ENCODE measurements at places on chromosomes 3 and 15.

DNA sequence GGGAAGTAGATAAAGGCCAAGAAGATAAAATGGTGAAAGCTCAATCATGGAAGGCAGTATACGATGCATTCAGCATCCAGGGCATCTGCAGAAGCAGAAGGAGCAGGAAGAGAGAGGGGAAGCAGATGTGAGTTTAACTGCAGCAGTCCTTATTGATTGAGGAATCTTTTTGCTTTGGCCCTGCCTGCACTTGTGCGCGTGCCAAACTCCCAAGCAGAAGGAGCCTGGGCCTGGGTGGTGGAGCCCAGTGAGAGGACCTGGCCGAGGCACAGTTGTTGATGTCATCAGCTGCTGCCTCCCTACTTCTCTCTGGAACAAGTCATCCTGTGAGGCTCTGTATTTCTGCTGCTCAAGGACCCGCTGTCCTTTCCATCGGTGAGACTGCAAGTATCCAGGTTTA, 65.5 kb upstream of the ROPN1 start:
- DNase-seq, result no peak

DNA sequence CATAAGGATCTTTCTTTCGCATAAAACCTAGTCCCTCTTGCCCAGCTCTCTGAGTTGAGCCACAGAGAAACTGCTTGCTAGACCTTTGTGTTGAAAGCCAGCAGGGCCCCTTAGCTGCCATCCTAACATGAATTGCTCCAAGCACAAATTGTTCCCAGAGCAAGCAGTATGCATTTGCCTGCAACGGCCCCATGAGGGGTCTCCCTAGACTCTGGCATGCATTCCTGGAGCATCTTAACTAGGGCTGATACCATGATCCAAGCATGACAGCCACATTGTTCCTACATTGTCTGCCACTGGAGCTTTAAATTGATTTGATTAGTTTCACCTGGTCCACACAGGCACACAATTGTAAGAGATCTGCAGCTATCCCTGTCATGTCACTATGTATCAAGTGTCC, 428.1 kb downstream of the TAFA4 start:
- no peak for DNase-seq

- no peak for DNase-seq
Measured at GRCh38 chr3:139110072-139110830, 65.6 kb upstream of the PRR23C start.

DNA sequence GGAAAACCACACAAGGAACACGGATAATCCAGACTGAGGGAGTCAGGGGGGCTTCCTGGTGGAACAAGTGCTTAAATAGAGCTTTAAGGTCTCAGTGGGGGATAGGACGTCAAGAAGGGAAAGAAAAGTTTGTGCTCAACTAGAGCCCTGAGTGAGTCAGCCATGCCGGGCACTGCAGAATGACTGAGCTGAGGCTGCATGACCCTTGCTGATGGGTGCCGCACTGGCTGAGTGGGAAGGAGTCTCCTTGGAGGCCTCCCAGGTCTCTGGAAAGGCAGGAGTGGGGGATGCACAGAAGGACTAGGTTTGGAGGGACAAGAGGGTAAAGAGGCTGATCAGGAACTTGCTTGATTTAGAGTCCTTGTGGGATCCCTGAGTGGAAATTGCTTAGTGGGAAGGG, 150.3 kb downstream of the RPLP1 start:
- no peak for DNase-seq

- no peak for DNase-seq
Measured at GRCh38 chr3:169044331-169045113, 619.0 kb downstream of the MECOM start.

DNA sequence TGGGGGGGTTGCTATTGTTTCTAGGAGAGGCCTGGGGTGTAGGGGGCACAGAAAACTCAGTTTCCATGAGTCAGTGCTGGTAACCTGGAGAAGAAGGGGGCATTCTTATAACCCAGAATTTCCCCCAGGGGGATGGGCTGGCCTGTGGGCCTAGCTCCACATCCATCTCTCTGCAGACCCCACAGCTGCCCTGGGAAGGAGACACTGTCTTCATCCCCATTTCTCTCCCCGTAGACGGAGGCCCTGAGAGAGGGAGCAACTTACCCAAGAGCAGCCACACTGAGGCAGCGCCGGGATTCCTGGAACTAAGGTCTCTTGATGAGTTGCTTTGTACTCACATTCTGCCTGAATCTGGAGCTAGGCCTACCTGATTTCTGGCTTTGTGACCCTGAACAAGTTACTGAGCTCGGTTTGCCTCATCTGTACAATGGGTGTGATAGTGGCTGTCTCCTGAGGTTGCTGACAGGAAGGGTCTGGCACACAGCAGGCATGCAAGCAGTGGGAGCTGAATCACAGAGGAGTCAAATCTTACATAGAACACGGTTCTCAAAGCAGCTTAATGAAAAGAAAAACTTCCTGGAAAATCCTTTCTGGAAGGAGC, 55.0 kb upstream of the LCTL start:
- no peak for DNase-seq

- DNase-seq, result no peak
Measured at GRCh38 chr3:4757575-4758248, 221.5 kb upstream of the BHLHE40 start.

GRCh38 chr15:88300089-88300488, 43.5 kb upstream of the NTRK3 start:
- DNase-seq, result no peak

GRCh38 chr3:120182613-120183511, 88.6 kb upstream of the GSK3B start:
- no peak for DNase-seq

DNA sequence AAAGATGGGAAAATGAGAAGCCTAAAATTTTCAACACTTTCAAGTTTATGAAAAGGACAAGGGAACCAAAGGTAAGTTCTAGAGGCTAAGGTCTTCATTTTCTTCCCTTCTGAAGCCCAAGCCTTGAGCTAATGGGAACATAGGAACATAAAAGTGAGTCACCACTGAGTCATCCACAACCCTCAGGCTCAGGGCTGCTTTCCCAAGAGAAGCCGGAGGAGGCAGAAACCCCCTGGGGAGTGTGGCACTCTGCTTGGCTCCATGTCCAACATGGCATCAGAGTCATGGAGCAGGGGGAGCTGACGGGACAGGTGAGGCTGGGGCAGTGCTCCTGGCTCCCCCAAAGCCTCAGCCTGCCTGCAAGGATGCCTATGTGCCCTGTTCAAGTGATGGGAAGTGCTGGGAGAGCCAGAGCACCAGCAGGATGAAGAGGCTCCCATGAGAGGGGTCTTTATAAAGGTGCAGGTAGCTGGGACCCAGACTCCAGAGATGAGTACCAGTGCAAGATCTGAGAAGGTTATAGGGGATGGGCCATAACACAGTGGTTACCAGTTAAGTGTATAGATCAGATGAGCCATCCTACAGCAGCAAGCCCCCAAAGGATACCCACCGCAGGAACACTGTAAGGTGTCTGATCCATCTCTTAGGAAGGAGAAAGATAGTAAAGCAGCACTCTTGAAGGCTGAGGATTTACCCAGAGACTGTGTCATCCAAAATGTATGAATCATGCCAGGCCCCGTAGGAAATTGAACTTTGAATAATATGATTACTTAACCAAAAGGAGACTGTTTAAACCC, 31.8 kb upstream of the RYR3 start:
- no peak for DNase-seq

GRCh38 chr3:38603731-38604131, 45.8 kb downstream of the SCN5A start:
- DNase-seq, result no peak

- DNase-seq, result no peak
Measured at GRCh38 chr15:50911001-50911400, 2.5 kb downstream of the AP4E1 start.

GRCh38 chr15:44971036-44971435, 14.5 kb downstream of the TERB2 start:
- DNase-seq, result no peak

DNA sequence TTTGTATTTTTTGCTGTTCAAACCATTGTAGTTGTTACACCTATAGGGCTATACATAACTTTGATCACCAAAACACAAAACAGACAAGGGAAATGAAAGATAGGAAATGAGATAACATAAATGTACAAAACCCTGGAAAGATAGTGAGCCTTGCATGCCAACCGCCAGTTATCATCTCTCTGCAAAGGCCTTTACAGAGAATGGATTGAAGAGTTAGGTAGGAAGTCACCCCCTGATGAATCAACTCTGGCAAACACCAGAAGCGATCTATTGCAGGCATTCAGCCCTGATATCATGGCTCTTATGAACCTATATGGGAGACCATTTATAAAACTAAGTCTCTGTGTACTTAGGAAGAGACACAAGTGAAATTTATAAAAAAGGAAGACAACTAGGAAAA, 588.0 kb downstream of the TUSC7 start:
- DNase-seq, result no peak

DNA sequence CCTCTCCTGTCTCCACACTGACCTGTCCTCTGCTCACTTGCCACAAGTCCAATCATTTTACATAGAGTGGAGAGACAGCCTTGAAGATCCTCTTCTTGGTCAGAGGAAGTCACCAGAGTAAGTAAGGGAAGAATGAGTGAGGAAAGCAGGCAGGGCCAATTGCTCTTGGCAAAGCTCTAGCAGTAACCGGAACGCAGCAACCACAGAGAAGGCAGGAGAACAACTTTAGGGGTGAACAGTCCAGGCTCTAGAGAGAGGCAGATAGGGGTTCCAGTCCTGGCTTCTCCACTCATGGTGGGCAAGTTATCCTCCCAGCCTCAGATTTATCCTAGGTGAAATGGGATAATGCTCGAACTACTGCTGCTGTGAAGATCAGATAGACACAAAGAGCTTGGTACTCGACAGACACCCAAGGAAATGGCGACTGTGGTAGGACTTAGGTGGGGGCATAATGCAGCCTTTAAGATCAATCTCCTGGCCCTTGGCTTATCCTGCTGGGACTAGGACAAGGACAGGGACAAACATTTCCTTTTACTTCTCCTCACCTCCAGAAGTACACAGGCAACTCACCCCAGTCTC, 1.2 kb upstream of the ADAMTSL3 start:
- DNase-seq, result no peak

DNA sequence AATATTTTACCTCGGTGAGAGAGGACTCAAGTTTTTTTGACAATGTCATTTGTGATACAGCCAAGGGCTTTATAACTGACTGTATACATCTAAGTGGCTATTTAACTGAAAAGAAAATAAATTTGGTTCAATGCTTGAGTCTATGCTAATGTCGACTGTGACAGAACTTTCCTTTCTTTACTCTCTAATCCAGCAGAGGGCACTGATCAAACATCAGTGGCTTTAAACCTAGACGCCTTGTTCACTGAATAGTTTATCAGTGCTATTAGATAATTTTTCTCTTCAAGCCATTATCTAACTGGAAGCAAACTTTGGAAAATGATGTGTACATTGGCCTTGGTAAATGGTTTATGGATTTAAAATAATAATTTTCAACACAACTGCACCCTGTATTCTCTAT, 285.1 kb downstream of the CHL1 start:
- no peak for DNase-seq

DNA sequence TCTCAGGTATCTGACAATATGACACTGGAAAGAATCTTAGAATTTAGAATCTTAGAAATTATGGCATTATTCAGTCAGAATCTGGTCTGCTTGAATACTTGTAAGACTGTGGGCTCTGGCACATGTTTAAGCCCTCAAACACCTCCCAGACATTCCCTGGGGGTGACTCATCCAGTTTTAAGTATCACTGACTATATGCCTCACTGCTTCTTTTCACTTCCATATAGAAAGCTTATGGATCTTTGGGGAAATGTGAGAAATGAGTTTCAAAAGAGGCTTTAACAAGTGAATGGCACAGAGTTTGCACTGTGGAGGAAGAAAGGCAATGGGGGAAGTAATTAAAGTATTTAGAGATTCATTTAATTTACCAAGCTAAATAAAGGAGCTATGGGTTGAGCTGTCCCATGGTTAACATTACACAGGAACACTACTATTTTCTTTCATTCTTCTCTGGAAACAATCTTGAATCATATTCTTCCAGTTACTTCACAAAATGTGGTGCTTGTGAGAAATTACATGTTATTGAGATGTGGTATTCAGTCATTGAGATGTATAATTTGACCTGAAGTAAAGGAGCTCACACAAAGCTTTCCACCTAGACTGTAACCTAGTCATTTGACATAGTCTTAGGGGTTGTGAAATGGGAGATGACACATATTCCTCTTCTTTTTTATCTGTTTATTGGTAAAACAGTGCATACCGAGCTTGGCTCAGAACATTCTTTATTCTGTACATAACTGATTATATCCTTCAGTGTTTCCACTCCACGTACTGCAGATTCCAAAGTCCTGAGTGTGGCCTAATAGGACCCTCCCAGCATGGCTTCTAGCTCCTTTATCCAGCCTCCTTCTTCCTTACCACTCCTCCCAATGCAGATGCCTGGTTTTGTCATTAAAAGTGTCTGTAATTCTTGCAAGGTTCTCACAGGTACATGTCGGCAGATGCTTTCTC, 544.6 kb upstream of the NECTIN3 start:
- no peak for DNase-seq

DNA sequence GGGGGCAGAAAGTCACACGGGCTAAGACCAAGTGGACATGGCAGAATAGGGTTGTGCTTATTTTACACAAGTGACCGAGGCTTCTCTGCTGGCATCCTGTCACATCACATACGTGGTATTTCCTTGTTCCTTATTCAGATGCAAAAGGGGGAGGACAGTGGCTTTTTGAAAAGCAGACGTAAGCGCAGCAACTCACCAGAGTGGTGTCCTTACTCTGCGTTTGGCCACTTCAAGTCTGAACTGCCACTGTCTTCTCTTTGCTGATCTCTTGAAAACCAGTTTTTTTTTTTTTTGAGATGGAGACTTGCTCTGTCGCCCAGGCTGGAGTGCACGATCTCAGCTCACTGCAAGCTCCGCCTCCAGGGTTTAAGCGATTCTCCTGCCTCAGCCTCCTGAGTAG, 113.2 kb downstream of the SOX2 start:
- DNase-seq, result no peak

DNA sequence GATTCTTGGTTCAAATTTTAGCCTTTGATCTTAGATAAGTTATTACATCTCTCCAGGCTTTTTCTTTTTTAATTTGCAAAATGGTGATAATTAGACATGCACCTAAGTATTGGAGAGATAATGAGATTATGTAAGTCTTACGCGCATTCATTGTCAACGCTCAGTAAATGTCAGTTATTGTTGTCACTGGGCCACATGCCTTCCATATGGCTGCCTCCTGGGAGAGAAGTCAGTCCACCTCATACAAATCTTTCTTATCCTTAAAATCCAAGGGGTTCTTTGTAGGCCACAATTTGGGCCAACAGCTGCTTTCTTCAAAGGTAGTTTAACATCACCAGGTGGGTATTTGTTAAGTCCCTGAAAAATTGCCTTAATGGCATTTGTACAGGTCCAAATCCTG, 25.5 kb upstream of the PTPRG start:
- DNase-seq, result no peak

GRCh38 chr3:122795674-122796195, 866 bp downstream of the SLC49A4 start:
- DNase-seq, result no peak

- DNase-seq, result no peak
Measured at GRCh38 chr3:41304593-41304992, 105.3 kb downstream of the CTNNB1 start.
